Stimulated activated CD4-positive, alpha-beta T cell treated with anti-CD3 and anti-CD28 coated beads, Interleukin-1b, Interleukin-23, amount 100 ng/mL, for 24 hours (primary cell): ENCODE measurements at places on chromosomes 16 and 17.

DNA sequence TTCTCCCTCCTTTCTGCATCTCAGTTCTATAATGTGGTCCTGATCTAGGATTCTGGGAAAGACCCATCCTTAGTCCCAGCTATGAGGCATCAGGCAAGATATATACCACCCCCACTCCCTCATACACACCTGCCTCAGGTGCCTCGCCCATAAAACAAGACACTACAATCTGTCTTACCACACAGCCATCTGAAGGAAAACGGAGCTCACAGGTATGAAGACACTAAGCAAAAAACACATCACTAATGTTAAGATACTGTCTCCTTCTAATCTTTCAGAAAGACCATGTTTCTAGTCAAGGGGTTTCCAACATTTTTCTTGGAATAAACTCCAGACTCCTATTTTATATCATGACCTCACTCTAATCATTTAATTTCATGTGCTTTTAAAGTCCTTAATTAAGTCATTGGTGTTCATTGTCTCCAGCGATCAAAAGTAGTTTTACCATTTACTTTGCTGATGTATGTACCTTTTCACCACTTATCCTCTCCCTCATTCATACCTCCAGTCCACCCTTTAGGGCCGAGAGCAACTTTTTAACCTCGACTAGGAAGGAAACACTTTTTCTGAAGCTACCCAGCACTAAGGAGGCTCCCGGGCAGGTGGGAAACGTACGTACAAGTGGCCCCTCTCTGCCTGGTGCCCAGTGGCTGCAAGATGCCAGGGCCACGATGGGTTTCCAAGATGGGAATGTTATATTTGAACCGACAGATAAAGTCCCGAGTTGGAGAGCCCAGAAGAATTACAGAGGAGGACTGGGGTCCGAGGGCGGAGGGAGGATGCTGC, 979 bp downstream of the MAP3K14 start:
- DNase-seq, result no peak

- DNase-seq, result no peak
Observed at GRCh38 chr17:15273141-15273793, 8.1 kb upstream of the PMP22 start.

DNA sequence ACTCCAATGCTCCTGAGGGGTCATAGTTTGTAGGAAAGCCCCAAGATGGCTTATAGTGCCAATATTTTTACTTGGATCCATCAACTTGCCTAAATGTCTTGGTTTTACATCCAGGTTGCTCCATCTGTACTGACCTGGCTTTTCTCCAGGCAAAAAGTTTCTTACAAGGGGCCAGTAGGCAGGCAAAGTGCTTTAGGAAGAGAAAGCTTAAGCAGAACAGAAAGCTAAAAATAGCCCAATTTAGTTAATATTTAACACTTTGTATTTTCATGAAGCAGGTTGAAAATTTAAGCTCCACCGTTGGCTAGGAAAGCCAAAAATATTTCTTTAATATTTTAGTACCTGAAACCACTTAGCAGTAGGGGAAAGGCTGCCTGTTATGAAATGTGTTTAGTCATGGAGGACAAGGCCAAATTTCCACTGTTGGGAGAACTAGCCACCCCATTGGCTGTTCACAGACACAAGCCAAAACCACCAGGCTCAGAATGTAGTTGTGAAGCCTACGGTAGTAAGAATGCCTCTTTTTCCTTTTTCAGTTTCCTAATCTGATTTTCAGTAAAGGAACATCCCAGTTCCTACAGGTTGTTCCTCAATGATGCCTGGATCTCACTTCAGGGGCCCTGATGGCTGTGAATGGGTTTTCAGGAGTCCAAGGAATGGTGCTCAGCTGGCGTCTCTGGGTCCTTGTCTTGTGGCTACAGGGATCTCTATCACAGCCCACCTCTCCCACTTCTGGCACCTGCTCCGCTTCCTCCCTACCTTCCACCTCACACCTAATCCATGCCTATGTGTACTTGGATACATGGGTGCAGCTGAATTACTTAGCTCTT, 324.8 kb downstream of the PMP22 start:
- DNase-seq, result no peak

- no peak for DNase-seq
Observed at GRCh38 chr16:7111265-7111664, 221.4 kb upstream of the RBFOX1 start.

DNA sequence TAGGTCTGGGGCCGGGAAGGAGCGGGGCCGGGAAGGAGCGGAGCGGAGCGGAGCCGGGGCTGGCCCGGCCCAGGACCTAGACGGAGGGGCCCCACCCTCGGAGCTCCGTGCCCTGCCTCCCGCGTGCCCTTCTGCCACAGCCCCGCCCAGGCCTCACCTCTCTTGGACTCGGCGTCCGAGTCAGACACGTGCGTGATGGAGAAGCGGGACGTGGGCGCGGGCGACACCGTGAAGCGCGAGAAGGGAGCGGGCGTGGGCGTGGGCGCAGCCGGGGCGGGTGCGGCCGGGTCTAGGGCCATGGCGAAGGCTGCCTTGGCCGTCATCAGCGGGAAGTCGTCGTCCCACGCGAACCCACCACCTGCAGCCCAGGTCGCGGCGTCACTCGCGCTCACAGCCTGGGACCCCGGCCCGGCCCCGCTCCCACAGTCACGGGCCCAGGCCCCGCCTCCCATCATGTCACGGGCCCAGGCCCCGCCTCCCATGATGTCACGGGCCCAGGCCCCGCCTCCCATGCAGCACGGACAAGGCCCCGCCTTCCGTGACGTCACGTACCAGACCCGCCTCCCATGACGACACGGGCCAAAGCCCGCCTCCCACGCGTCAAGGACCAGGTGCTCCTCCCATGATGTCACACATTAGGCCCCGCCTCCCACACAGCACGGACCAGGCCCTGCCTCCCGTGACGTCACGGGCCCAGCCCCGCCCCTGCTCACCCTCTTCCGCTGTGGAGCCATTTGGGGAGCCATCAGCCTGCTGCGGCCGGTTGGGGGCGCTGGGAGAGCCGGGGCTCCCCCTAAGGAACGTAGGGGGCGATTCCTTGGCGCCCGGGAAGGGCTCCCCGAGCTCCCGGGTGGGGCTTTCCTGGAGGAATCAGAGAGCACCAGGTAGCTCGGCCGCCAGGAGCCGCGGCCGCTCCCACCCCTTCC, 45.8 kb upstream of the PVALEF start:
- peak; percentile 67 for DNase-seq

DNA sequence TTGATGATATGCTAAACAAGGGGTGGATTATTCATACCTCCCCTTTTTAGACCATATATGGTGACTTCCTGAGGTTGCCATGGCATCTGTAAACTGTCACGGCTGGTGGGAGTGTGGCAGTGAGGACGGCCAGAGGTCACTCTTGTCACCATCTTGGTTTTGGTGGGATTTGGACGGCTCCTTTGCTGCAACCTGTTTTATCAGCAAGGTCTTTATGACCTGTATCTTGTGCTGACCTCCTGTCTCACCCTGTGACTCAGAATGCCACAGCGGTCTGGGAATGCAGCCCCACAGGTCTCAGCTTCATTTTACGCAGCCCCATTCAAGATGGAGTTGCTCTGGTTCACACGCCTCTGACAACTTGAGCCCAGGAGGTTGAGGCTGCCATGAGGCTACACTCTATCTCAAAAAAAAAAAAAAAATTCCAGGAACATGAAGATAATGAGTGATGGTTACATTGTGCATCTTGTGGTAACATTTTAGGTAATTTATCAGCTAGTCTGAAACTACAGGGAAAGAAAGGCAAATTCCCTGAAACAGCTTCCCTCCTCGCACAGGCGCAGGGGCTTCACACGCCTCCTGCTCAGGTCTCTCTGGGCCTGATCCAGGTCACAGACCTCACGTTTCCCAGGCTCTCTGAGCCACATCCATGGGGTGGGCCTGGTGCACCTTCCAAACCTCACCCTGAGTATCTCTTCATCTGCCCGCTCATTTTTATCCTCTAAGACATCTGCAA, 15.3 kb upstream of the UBE2I start:
- DNase-seq, result no peak

GRCh38 chr16:23827057-23827456, 8.7 kb upstream of the PRKCB start:
- DNase-seq, result no peak

DNA sequence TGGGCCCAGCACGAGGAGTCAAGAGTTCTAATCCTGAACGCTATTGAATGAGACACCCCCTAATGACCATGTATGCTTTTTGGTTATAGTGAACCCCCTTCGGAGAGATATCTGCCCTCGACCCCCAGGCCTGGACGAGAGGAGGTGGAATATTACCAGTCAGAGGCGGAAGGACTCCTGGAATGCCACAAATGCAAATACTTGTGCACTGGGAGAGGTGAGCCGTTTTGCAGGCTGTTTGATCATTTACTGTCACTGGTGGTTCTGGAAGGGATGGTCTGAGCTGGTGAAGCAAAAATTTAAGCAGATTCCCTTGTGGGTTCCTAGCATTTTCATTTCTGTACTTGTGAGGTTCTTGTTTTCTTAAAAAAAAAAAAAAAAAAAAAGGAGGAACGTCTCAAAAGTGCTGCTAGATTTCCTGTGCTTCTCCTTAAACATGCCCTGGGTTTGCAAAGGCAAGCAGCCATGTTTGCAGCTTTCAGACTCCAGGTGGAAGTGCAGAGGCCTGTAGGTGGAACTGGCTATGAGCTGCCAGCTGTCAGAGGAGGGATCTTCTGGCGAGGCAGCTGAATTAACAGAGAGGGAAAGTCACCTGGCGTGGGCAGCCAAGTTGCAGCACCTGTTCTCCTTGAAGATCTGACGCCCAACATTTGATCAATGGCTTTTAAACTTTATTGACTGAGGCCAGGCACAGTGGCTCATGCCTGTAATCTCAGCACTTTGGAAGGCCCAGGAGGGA, 3.5 kb downstream of the MARVELD3 start:
- DNase-seq, result no peak

GRCh38 chr17:50263331-50264262, 10.7 kb upstream of the TMEM92 start:
- no peak for DNase-seq
